ENCODE measurements at places on chromosomes 13 and 19. TPM values are rescaled to one million over a fixed set of nuclear protein-coding genes. Genes with fewer than 3 reads are reported as not detected.

Gene CTXN1
- 1.5 TPM for polyA plus RNA-seq

Gene CEACAM19
- 13.0 TPM for polyA plus RNA-seq

Gene CLDND2
- 0.99 TPM for polyA plus RNA-seq

Gene ZNF440
- polyA plus RNA-seq = 5.5 TPM

Gene FPR2
- 0.44 TPM for polyA plus RNA-seq

Gene MEIS3
- polyA plus RNA-seq = 8.9 TPM

Gene FXYD3
- polyA plus RNA-seq = 1.1 TPM

Gene ZGLP1
- 6.1 TPM for polyA plus RNA-seq

Gene PLK5
- polyA plus RNA-seq = 0.09 TPM

Gene DDX39A
- polyA plus RNA-seq = 45.4 TPM

Gene SPACA4
- polyA plus RNA-seq = not detected

Gene CLEC17A
- 0.05 TPM for polyA plus RNA-seq

Gene IL17D
- 30.3 TPM for polyA plus RNA-seq

GRCh38 chr13:59660582-59660981 lies 503.1 kb downstream of the DIAPH3 start:
- DNase-seq = no peak

DNA sequence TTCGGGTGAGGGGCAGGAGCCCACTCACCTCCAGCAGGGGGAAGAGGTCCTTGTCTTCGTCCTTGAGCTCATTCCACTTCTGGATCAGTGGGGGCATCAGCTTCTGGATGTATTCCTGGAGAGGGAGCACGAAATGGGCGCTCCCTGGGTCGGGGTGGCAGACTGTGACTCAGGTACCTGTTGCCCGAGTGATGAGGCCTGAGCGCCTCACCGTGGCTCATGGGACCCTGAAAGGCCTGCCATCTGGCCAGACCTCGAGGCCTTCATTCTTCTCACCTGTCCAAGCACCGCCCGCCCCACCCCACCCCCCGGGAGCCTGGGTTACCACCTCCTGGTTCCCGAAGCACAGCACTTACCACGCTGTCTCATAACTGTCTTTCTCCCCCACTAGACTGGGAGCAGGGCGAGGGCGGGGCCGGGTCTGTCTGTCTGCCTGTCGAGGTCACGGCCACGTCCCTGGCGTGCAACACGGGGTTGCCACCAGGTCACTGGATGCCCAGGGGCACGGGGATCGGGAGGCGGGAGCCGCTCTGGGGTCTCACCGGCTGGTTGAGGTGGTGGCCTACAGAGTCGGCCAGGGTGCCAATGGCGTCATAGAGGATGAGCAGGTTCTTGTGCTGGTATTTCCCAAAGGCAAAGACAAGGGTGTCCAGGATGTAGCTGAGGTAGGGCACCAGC lies 9.4 kb upstream of the FBXW9 start:
- DNase-seq = no peak

DNA sequence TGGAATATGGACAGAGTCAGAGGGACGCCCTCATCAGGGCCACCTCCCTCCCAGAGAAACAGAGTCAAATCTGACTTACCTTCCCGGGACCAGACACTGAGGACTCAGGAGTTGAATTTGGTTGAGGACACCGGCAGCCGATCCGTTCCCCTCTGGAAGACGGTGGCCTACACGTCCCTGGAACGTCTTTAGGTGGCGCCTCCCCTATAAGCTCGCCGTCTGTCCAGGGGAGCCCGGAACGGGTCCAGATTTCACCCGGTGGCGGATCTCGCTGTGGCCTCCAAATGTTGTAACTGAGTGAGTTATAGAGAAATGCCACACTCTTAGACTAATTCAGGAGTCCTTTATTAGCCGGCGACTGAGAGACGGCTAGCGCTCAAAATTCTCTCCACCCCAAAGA lies 9.0 kb downstream of the TNFSF14 start:
- no peak for DNase-seq

GRCh38 chr19:8030960-8031359 lies 21.6 kb upstream of the CCL25 start:
- DNase-seq = no peak

GRCh38 chr13:111632906-111633305 lies 312.5 kb downstream of the TEX29 start:
- DNase-seq = no peak

- DNase-seq = no peak
Measured at GRCh38 chr19:9430444-9430843, 4.9 kb downstream of the ZNF266 start.

DNA sequence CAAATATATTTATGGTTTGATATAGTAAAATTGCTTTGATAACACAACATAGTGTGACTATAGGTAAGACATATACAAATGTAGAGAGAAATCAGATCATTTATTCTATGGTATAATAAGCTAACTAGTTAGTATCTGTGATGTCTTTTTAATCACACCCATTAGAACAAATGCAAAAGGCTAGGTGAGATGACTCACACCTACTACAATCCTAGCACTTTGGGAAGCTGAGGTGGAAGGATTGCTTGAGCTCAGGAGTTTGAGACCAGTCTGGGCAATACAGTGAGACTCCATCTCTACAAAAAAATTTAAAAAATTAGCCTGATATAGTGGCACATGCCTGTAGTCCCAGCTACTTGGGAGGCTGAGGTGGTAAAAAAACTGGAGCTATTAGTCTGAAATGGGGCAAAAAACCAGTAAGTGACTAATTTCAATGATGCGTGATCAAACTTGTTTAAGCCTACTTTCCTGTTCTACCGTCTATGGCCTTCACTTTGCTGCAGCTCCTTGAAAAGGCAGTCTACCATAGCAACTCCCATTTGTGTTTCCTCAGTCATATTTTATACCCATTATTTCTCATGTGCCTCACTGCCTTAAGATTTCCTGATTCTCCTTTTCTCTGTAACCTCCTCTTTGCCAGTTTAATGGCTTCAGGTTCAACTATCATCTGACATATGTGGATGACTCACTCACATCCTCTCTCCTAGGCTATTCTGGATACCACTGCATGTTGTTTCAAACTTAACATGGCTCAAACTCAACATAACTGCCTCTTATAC lies 12.5 kb downstream of the ALG5 start:
- no peak for DNase-seq

- no peak for DNase-seq
Measured at GRCh38 chr19:43984687-43985000, 656 bp downstream of the ZNF155 start.

DNA sequence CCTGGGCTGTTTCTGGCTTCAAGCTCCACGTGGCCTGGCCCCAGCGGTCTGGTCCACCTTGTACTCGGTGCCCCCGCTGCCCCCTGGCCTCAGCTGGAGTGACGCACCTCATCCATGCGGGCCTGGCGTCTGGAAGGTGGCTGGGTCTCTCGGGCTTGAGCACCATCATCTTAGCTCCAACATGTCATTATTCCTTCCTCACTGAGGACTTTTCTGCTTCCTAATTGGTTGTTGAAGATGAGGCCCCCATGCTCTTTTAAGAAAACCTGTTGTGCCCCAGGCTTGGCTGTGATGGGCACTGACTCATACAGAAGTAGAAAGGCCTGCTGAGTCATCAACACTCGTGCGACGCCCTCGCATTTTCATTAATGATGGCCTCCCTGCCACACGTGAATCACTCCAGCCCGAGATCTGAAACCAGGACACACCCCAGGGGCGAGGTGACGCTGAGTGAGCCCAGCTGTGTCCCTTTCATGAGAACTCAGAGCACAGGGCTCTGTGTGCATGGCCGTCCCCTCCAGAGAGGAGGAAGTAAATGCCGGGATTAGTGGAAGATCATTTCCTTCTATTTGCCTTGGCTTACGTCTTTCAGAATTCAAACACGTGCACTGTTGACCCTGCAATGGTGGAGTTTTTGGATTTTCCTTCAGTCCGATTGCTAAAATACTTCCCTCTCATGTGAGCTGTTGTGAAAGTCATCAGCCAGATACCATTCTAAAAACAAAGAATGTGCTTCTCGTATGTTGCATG lies 14.0 kb upstream of the GJA3 start:
- DNase-seq = no peak

- peak; percentile 45 for DNase-seq
Measured at GRCh38 chr19:10848230-10848856, at the start of gene C19orf38. Gene C19orf38, plus strand, starts transcription at chr19:10848415. Its CDS starts 94 bp downstream, at chr19:10848509.

DNA sequence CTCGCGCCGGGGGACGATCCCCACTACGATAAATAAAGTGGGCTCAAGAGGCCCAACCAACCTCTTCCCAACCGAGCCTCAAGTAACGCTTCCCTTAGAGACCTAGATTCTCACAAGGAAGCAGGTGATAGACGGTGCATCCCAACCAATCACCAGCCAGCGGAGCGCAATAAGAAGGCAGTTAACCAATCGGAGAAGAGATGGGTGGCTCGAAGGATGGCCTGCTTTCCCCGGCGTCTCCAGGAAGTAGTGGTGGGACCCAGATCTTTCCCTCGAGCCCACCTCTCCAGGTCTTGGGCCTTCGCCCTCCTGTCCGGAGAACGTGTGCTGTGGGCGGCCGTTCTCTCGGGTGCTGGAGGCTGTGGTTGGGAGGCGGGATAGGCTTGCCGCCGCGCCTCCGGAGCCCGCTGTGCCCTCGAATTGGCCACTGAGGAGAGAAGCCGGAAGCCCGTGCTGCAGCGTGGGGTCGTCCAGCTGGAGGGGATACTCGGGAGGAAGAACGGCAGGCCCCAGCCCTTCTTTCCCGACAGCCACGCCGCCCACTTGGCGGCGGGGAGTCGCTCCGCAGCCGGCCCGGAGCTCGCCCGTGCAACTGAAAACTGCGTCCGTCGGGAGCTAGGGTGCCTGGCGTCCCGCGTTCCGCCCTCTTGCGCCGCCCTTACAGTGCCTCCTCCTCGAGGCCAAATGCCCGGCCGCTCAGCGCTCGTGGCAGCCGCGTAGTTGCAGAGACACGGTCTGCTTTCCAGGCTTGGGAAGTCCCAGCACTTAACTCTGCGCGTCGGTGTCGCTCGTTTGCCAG lies at the start of gene RNF6:
Gene RNF6, minus strand, starts transcription at position 594 of the 799 bp plus-strand sequence. CDS start 2,665 bp downstream, outside the sequence.
- peak; percentile 96 for DNase-seq

DNA sequence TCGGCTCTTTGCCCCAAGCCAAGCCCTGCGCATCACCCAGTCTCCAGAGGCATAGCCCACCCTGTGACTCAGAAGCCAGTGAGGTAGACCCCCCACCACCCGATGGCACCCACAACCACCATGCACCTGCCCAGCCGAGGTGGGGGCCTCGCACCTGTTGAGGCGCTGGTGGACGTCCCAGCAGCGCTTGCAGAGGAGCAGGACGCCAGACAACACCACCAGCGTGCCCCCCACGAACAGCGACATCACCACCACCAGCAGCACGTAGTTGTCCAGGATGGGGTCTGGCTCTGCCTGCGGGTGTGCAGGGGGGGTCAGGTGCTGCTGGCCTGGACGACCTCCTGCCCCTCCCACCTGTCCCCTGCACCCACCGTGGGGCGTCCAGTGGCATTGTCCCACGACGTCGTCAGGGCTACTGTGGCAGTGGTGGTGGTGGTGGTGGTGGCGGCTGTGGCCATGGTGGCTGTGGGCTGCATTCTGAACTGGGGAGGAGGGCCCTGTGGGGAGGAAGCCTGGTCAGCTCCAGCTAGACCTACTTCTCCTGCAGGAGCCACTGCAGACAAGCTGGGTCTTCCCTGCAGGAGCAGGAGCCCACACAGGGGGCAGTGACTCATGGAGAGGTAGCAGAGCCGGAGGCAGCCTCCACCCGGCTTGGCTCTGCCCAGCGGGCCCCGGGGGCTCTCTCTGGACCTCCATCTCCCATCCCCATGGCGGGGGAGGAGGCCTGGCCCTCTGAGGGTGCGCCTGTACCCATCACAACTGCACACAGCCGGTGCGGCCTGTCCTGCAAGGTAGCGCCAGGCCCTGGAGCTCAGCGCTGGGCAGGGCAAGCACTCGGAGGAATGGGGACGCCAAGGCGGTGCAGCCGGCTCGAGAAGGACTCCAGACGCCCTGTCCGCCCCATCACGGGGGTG lies 1.9 kb downstream of the CBARP start:
- no peak for DNase-seq

- peak; percentile 79 for DNase-seq
Measured at GRCh38 chr19:14347999-14348889, 33.0 kb upstream of the ADGRE5 start.

DNA sequence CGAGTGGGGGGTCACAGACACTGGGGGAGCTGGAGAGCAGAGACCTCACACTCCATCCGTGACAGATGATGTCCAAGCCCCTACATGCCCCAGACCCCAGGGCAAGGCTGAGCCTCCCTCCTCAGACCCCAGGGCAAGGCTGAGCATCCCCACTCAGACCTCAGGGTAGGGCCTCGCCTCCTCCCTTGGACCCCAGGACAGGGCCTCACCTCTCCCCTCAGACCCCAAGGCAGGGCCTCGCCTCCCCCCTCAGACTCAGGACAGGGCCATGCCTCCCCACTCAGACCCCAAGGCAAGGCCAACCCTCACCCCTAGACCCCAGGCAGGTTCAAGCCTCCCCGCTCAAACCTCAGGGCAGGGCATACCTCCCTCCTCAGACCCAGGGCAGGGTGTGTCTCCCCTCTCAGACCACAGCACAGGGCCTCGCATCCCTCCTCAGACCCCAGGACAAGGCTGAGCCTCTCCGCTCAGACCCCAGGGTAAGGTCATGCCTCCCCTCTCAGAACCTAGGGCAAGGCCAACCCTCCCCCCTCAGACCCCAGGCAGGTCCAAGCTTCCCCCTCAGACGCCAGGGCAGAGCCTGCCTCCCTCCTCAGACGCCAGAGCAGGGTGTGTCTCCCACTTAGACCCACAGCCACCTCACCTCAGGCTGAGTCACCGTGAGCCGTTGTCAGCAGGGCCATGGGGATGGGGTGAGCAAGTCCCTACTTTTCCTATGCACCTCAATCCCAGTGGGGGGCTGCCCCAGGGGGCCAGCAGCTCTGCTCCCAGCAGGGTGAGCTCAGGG lies 1.7 kb upstream of the S1PR4 start:
- DNase-seq = no peak

GRCh38 chr19:5943045-5943444 lies 29.0 kb downstream of the CAPS start:
- peak; percentile 42 for DNase-seq

- no peak for DNase-seq
Measured at GRCh38 chr19:40453151-40453735, 9.1 kb upstream of the SERTAD3 start.

GRCh38 chr13:109144693-109145437 lies 515.5 kb downstream of the MYO16 start:
- no peak for DNase-seq

GRCh38 chr19:3365836-3366752 lies at the start of gene NFIC:
Gene NFIC, plus strand, starts transcription at chr19:3366583. Its CDS starts 54 bp downstream, at chr19:3366637.
- peak; percentile 85 for DNase-seq

GRCh38 chr13:80408270-80408669 lies 67.3 kb upstream of the SPRY2 start:
- no peak for DNase-seq

- no peak for DNase-seq
Measured at GRCh38 chr13:33016414-33017322, at the start of gene KL. Gene KL, plus strand, starts transcription at chr13:33016423. Its CDS starts 18 bp downstream, at chr13:33016441.

DNA sequence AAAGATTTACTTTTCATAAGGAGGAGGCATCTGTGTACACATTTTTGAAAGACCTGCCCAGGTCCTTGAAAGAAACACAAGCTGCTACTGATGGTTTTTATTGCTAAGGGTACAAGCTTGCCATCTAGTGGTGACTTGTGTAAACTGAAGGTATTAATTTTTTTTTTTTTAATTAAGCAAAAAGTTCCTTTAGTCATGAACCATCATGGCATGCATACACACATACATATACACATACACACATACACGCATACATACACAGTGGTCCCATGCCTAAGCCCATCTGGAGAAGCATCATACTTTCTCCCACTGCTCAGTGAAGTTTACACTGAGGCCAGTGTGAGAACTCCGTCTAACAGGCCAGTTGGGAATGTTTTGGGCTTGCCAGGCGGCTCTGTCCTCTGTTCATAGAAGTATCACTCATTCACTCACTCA lies 312.5 kb downstream of the DCLK1 start:
- DNase-seq = peak; percentile 55

- DNase-seq = no peak
Measured at GRCh38 chr19:572743-573518, 535 bp downstream of the BSG start.

GRCh38 chr19:14809272-14810057 lies 25.5 kb downstream of the OR7A5 start:
- DNase-seq = no peak

- no peak for DNase-seq
Measured at GRCh38 chr19:52945652-52946321, 16.9 kb downstream of the ZNF816 start.
